ENCODE measurements at places on chromosomes 6 and 20.
A peak's percentile ranks its signal among the peaks of the same experiment; 100 is the strongest.

GRCh38 chr20:25278636-25279361 is 30.9 kb downstream of the PYGB start:
- DNase-seq = no peak

DNA sequence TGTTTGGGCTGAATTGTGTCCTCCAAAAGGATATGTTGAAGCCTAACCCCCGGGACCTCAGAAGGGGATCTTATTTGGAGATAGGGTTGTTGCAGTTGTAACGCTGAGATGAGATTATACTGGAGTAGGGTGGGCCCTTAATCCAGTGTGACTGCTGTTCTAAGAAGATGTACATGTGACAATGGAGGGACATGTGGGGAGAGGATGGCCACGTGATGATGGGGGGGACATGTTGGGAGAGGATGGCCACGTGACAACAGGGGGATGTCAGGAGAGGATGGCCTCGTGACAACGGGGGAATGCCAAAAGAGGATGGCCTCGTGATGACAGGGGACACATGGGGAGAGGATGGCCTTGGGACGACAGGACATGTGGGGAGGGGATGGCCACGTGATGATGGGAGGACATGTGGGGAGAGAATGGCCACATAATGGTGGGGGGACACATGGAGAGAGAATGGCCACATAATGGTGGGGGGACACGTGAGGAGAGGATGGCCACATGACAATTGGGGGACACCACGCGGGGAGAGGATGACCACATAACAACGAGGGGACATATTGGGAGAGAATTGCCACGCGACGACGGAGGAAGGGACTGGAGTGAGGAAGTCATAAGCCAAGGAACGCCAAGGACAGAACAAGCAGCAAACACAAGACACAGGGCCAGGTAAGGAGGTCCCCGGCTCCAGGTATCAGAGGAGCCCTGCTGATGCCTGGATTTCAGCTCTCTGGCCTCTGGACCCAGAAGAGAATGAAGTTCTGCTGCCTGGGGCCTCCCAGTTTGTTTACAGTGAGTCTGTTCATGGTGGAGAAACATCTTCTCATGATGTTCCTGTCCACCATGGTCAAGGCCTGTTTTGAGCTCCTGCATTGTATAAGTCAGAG is 29.2 kb downstream of the SYNJ2 start:
- DNase-seq = no peak

DNA sequence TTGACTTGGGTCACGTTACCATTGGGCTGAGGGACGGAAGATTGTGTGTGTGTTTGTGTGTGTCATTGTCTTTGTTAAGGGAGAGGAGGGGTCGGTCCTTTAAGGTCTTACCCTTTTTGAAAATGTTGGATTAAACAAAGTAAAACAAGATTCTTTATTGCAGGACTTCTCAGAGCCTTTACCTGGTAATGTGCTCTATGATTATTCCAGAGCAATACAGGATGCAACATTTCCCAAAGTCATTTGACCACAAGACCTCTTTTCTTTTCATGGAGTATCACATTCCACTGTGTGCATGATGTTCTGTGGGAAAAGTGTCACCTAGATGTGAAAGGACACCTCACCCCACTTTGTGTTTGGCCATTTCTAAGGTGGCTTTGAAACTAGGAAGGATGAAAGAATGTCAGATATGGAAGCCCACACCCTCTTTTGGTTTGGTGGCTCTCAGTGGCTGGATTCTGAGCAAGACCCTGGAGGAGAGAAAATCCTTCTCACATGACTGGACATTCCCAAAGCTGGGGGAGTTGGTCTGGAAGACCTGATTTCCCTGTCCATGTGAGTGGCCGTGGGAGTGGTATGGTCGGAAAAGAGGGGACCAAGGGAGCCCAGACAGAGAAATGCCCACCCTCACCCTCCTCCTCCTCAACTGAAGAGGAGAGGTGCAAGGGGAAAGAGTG is 18.2 kb upstream of the ZNF831 start:
- DNase-seq = no peak

- no peak for DNase-seq
Measured at GRCh38 chr6:41021832-41022231, 17.2 kb downstream of the UNC5CL start.

DNA sequence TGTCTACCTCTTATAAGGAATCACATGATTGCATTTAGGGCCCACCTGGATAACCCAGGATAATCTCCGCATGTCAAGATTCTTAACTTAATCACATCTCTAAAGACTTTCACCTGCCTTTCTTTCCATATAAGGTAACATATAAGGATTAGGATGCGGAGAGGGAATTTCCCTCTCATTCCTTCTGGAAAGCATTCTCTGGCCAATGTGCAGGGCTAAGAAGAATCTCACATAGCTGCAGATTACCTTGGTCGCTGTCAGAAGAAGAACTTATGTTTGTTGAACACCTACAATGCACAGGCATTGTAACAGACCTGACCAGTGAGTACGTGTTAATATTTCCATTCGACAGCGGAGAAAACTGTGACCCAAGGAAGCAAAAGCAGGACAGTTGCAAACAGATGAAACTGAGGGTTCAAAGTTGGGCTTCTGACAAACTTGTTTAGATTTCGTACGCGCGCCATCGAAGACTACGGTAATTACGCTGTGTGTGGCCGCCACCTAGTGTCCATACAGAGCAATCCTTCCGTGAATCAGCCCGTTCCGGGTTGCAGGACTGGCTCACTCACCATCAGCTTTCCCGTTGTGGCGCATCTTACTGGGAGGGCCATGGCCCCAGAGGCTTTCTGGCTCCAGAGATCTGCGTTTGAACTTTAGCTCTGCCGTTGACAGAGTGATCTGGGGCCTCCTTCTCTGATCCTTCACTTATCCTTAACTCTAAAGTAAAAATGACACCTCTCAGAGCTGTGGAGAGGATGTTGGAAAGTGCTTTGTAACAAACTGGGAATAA is 9.5 kb downstream of the C20orf202 start:
- DNase-seq = peak; percentile 43

DNA sequence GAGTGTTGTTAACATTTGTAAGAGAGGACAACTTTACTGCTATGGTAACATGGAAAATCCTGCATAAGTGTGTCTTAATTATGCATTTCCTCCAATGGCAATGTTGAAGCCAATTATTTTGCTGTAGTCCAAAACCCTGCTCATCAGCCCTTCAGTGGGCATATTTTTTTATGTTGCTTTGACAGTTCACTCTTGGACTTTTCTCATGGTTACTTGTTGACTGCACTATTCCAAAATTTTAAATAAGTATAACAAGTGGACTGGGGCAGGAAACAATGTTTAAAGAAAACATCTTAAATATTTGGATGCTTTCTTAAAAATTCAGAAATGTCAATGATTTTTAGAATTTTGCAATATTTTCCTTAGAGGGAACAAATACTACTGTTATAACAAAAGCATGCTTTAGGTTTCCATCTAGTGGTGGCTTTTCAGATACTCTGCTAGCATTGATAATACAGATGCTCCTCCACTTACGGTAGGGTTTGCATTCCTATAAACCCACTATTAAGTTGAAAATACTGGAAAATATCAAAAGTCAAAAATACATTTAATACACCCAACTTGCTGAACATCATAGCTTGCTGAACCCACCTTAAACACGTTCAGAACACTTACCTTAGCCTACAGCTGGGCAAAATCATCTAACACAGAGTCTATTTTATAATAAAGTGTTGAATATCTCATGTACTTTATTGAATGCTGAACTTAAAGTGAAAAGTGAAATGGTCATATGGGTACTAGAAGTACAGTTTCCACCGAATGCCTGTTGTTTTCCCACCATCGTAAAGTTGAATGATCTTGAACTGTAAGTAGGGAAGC is 86.4 kb downstream of the ADGRG6 start:
- no peak for DNase-seq

DNA sequence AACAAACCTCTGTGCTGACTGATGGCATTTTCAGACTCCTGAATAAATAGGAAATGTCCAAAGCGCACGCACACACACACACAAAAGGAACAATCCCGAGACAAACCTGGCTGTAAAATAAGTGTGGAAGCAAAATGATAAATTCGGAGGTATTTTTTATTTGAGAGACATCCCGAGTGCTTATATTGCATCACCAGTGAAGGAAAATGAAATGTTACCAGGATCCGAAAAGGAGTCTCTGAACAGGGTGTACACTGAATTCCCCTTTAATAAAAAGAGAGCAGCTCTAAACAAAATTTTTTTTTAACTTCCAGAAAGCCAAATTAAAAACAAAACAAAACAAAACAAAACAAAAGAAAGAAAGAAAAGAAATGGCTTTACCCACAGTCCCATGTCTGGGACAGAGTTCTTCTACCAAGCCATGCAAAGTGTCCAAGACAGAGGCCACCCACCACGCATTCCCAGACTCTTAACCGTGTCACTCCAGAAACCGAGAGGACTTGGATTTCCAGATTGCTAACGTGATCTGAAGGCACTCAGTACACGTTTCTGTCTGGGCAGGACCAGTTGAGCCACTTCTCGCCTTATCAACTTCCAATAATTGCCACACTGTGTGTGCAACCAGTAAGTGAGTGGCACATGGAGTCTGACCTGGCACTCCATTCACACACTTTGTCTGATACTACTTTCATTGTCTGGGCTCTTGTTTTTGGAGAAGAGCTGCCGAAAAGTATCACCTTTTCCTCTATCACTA is 817 bp downstream of the ME1 start:
- no peak for DNase-seq

DNA sequence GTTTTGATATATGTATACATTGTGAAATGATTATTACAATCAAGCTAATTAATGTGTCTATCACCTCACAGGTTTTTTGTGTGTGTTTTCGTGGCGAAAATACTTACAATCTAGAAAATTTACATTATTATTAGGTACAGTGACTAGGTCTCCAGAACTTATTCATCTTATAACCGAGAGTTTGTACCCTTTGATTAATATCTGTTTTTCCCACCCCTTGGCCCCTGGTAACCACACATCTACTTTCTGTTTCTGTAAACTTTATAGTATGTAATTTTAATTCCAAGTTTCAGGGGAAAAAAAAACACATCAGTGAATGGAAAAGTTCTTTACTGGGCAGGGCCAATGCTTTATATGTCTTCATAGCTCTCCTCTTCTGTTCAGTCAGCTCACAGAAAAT is 131.4 kb downstream of the LMBRD1 start:
- no peak for DNase-seq

DNA sequence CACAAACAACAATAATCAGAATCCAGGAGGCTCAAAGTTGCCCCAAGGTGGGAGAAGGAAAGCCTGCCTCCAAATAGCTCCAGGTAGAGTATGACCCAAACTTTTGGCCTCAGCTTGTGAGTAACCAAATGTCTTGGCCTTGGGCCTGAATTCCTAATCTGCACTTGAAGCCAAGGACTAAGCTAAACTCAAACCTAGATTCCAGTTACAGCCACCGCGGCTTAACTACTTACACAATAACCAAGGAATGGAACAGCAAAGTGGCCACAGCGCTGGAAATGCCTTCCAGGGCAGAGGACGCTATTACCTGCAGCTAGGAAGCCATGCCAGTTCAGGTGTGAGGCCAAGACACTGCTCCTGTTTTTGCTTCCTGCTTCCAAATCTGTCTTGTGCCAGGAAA is 4.6 kb downstream of the NINL start:
- DNase-seq = no peak

GRCh38 chr6:106411056-106411455 is 50.5 kb downstream of the CRYBG1 start:
- DNase-seq = no peak

GRCh38 chr6:55108134-55109130 is 65.9 kb upstream of the HCRTR2 start:
- DNase-seq = no peak

DNA sequence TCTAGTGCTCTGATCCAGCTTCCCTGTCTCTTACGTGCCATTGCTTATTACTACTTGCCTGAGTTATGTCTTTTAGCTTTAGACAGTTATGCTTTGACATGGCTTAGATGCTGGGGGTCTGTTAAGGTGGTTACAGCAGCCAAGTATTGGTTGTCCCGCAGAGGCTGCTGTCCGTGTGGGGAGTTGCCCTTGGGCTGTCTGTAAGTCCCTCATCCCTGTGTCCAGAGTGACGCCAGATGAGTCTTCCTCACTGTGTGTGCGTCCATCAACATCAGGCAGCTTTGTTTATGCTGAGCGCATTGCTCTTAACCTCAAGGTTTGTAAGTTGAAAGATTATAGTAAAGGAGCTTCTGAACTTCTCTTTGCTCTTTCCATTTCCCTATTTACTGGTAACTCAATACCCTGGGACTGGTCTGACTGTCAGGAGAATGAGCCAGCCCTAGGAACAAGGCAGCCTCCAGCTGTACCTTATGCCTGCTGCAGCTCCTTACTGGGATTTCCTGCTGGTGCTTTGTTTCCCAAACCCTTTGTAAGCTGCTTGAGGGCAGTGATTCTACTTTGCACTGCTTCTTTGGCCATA is 7.2 kb downstream of the FAM120B start:
- DNase-seq = no peak

GRCh38 chr6:136719280-136720044 is 72.8 kb downstream of the MAP3K5 start:
- DNase-seq = no peak

DNA sequence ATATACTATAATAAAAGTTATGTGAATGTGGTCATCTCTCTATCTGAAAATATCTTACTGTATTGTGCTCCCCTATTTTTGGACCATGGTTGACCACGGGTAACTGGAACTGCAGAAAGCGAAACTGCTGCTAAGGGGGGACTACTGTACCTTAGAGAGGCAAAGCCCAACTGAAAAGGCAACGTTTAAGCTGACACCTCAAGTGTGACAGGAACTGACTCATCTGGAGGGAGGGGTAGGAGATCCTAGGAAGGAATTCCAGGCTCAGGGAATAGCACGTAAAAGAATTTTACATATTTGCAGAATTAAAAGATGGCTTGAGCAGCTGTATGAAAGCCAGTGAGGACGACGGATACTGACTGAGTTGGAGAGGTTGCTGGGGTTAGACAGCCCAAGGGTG is 34.8 kb downstream of the ELOVL2 start:
- no peak for DNase-seq

- no peak for DNase-seq
Measured at GRCh38 chr6:106114492-106114891, 28.4 kb downstream of the PRDM1 start.

GRCh38 chr6:2865694-2866151 is 24.1 kb upstream of the SERPINB1 start:
- no peak for DNase-seq

- DNase-seq = no peak
Measured at GRCh38 chr6:93819189-93819588, 399.8 kb upstream of the EPHA7 start.

- no peak for DNase-seq
Measured at GRCh38 chr20:4411744-4412143, 310.0 kb upstream of the PRND start.

DNA sequence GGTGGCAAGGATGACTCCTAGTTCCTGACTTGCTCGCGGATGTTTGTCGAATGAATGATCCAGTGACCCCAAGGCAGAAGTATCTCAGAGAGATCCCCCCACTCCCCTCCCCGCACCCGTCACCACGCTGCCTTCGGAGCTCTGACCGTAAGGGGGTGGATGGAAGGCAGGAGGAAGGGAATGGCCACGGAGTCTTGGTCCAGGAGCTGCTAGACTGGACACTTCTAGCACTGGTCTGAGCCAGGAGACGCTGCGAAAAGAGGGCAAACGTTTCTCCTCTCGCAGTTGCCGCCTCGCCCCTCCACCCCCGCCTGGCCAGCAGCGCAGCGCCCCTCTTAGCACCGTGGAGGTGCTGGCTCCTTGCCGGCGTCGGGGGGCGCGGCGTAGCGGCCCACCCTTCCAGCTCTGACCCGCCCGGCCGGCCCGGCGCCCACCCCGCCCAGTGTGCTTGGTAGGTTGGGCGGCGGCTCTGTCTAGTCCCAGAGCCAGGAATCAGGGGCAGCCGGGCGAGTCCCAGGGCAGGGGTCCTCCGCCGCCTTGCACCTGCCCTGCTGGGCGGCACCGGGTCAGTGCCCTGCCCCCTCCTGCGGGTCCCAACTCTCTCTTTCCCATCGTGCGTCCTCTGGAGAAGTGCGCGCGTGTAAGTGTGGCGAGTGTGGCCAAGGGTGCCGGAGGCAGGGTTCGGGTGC is 2.4 kb upstream of the DBNDD2 start:
- no peak for DNase-seq
